ENCODE measurements at places on chromosomes 2 and 18. TPM values are rescaled to one million over a fixed set of nuclear protein-coding genes. Genes with fewer than 3 reads are reported as not detected.

DNA sequence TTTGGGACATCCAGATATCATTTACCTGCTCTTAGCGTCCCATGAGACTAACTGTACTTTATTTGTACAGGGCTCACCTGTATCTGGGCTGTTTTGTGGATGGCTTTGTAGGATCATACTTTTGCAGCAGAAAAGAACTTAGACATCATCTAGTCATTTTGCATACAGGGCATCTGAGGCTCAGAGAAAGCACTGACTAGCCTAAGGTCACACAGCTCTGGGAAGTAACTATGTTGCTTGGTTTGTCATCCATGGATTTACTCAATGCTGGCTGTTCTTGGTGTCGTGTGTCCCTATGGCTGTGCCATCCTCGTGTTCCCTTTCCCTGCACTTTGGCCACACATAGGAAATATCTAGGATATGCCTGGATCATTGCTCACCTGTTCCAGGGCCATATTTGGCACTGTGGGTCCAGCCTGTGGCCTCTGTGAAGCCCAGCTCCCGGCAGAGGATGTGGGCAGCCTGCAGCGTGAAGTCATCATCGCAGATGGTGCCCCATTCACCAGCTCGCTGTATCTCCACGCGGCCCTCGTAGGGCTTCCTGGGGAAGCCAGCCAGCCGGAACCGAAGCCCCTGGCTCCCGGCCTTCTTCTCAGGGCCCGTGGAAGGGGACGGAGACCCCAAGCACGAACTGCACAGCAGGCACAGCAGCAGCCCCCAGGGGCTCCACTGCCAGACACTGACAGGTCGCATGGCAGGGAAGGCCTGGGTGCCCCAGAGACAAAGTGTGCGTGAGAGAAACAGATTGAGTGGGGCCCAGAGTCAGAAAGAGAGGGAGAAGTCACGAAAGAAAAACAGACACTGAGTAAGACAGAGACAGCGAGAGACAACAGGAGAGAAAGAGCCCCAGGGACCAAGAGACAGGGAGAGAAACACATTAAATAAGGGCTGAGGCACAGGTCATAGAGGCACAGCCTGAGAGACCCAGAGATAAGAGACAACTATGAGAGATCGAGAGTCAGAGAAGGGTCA is 1.5 kb downstream of the LOXL3 start:
- DNase-seq: no peak

DNA sequence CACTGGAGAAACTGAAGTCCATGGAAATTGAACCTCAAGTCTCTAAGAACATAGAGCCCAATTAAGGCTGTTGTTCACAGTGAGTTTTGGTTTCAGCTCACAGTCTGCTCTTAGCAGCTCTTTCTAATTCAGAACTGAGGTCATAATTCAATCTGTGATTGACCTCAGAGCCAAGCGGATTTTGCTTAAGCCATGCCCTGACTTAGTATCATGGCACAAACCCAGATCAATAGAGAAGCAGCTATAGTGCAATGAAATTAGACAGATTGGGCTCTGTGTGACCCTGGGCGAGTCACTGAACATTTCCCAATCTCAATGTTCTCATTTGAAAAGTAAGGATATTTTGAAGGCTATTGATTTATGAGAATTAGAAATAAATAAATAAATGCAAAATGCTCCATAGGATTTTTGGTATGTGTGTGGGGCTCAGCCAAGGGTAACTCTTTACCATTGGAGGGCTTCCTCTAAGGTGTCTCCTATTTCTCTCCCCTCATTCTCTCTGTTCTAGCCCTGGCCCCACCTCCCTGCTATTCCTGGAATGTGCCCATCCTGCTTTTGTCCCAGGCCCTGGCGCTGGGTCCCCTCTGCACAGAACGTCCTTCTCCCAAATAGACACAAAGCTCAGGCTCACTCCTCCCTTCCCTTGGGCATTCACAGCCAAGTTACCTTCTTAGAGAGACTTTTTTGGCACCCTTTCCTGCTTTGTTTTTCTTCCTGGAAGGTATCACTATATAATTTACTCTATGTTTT is 239.6 kb downstream of the LPIN1 start:
- DNase-seq: no peak

- DNase-seq: no peak
Measured at GRCh38 chr2:21486445-21486844, 362.7 kb downstream of the TDRD15 start.

DNA sequence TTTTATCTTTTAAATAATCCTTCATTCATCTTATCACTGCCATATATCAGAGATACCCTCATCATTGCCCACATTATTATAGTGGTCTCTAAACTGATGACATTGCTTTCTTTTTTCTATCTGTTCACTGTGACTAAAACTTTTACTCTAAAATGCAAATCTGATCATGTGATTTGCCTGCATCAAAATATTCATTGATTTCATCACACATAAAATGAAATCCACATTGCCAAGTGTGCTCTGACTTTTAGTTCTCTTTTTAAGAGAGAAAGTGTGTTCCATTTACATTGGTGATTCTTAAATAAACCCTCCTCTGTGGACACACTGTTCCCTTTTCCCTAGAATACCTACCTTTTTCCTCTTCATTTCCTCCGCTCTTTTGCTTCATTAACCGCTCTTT is 7.5 kb downstream of the REL start:
- no peak for DNase-seq

GRCh38 chr2:40445467-40445866 is 6.4 kb downstream of the SLC8A1 start:
- DNase-seq: no peak

DNA sequence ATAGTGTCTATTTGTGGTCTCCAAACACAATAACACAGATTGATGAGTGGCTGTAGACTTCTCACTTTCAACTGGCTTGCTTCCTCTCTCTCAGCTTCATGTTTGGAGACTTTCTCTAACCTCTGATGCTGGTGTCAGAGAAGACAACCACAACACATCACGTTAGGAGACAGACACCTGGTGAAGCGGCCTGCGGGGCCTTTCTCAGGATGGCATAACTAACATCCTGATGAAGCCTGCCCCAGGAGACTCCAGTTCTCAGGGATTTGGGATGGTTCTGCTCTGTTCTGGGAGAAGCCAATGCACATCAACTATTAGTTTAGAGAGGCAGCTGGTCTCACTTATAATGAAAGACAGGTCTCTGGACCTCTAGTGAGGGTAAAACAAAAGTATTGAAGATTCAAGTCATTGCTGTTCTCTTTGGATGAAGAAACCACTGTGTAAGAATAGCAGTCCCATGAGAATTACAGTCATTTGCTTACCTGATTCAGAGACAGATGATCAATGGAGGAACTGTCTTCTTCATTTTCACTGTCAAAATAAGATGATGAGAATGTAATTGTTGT is 2.0 kb downstream of the IL1A start:
- no peak for DNase-seq

DNA sequence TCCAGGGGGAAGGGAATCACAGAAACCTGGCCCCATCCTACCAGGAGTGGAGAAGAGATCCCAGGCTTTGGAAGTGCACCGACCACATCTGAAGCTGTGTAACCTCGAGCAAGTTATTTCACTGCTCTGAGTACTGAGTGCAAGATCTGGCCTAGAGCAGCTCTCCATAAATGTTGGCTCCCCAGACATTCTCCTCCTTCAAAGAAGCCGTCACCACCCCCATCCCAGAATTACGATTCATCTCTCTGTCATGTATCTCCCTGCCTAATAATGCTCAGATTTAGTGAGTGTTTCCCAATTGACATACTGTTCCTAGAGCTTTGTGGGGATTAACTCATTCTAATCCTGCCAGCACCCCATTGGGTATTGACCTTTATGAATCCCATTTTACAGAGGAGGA is 51.7 kb downstream of the TNS1 start:
- no peak for DNase-seq

GRCh38 chr2:37355735-37356134 is 11.3 kb downstream of the QPCT start:
- DNase-seq: no peak

- no peak for DNase-seq
Measured at GRCh38 chr2:8380026-8380425, 301.8 kb upstream of the ID2 start.

DNA sequence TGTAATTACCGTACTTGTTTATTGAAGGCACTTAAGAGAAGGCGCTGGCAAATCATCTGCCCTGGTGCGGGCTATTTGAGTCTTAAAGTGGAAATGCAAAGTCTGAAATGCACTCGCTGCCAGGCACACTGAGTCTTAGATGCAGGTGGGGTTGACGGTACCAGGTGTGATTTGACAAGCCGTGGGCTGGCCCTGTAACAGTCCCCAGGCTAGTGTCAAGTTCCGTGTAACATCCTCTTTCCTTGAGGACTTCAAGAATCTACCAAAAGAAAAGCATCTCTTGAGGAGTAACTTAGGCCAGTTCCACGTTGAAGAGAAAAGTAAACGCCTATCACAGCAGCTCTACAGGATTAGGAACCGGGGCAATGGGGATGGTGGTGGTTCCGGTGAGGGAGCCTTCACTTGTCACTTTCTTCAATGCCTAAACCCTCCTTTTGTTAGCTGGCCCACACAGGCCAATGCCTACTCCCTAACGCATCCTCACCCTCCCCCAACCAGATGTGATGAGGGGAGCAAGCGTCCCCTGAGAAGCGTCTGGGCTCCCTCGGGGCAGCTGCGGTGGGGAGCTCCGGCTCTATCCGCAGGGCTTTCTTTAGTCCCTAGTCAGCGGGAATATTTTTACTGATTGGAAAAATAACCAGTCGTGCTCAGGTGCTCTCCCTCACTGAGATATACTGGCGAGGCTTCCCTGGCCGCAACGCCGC is 1.5 kb upstream of the UGP2 start:
- DNase-seq: no peak

DNA sequence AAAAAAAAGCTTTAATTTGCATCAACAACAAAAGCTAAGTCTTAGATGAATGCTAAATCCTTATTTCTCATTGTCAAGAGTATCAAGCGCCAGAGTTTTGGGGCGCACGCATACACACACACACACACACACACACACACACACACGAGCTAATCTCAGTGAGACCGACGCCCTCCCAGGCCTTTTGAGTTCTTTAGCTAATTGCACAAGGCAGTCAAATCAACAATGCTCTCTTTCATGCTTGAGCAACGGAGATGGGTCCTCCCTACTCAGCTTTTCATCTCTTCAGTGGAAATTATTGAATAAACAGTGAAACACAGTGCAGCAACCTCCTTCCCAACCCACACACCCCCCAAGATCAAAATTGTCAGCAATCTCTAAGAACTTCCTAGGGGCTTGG is 19.2 kb downstream of the GKN1 start:
- DNase-seq: no peak

GRCh38 chr18:12836551-12836950 is 47.5 kb downstream of the PTPN2 start:
- no peak for DNase-seq

DNA sequence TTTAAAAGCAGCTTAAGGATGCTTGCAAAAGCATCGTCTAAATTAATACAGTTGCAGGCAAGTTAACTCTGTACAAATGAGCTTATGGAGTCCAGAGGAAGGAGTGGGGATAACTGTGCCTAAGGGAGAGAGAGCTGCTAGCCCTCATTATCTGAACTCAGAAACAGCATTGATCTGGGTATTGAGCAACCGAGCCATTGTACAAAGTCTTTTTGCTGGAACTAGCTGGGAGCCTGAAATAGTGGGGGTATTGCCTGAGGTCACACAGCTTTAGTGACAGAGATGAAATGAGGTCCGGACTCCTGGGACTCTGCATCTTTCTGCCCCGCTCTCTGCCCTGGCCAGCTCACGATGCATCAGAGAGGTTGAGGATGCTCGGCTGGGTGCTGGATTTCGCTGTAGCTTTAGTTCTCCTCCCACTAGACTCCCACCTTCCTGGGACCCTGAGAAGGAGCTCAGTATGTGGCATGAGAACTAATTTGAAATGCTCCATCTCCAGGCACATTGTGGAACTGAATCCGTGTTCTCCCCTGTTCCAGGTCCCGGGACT is 67.5 kb upstream of the ATG16L1 start:
- no peak for DNase-seq

- DNase-seq: no peak
Measured at GRCh38 chr2:43133708-43134570, 92.5 kb downstream of the ZFP36L2 start.

- DNase-seq: no peak
Measured at GRCh38 chr18:621291-622043, 24.7 kb downstream of the CLUL1 start.

GRCh38 chr2:160345071-160345764 is 145.1 kb upstream of the ITGB6 start:
- DNase-seq: no peak

Gene NEU4
- 1.3 TPM for polyA plus RNA-seq

Gene CNDP1
- polyA plus RNA-seq: 1.5 TPM

Gene GEN1
- polyA plus RNA-seq: 10.3 TPM

Gene SERPINB11
- not detected for polyA plus RNA-seq

Gene COL4A3
- polyA plus RNA-seq: 50.6 TPM
